ENCODE measurements at places on chromosomes 6 and 20. TPM values are rescaled to one million over a fixed set of nuclear protein-coding genes. Genes with fewer than 3 reads are reported as not detected.

GRCh38 chr6:14254505-14254904 is 136.9 kb downstream of the CD83 start:
- no peak for DNase-seq

DNA sequence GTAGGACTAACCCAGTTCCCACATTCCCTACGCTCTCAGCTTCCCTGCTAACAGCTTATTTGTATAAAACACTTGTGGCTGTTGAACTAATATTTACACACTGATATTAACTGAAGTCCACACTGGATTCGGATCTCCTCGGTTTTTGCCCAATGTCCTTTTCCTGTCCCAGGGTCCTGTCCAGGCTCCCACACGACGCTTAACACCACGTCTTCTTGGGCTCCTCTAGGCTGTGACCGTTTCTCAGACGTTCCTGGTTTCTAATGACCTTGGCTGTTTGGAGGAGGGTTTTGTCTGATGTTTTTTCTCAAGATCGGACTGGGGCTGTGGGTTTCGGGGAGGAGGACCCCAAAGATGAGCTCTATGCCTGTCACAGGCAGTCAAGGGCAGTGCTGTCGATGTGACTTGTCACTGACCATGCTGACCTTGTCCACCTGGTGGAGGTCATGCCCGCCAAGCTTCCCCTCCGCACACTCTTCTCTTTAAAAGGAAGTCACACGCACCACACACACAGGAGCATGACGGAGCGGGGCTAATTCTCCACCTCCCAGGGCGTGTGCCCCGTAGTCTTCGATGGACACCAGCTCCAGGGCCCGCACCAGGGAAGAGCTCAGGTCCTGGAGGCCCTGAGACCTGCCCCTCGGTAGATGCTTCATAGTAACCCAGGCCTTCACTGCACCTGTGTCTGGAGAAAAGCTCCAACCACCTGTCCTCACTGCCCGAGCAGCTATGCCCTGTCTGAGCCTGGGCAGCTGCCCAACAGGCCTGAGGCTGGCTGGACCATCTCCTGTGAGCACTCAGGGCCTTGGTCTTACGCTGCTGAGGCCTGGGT is 72.0 kb downstream of the TTLL2 start:
- no peak for DNase-seq

NINL gene
- total RNA-seq: 7.2 TPM

SLC12A5 gene
- total RNA-seq: 1.9 TPM

DNA sequence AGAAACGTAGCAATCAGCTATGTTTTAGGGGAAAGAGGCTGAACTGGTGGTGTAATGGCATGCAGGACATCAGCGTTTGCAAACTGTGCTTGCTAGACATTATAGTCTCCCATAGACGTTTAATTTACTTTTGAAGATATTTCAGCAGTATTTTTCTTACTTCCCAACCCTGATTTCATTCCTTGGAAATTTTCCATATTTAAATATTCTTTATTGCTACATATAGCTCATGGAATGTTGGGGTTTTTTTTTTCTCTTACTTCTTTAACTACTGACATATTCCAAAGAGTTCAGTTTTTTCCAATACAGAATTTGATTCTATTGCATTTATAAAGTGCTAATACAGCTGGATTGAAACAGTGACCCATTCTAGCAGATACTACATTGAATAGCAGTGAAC is 694.4 kb upstream of the CITED2 start:
- DNase-seq: no peak
